Sigmoid colon (tissue), 7 donors: ENCODE measurements at places on chromosomes 1 and 21.

DNA sequence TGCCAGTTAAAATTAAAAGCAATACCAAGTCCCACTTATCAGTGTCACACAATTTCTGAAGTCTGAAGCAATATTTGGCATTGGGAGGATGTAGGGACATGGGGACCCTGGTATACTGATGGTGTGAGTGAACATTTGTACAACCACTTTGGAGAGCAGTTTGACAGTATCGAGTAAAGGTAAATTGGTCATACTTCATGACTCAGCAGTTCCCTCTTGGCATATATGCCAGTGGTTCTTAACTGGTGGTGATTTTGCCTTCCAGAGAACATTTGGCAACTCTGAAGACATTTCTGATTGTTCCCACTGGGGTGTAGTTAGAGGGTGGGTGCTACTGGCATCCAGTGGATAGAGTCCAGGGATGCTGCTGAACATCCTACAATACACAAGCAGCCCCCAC lies 19.7 kb downstream of the FMOD start:
- no peak for DNase-seq

DNA sequence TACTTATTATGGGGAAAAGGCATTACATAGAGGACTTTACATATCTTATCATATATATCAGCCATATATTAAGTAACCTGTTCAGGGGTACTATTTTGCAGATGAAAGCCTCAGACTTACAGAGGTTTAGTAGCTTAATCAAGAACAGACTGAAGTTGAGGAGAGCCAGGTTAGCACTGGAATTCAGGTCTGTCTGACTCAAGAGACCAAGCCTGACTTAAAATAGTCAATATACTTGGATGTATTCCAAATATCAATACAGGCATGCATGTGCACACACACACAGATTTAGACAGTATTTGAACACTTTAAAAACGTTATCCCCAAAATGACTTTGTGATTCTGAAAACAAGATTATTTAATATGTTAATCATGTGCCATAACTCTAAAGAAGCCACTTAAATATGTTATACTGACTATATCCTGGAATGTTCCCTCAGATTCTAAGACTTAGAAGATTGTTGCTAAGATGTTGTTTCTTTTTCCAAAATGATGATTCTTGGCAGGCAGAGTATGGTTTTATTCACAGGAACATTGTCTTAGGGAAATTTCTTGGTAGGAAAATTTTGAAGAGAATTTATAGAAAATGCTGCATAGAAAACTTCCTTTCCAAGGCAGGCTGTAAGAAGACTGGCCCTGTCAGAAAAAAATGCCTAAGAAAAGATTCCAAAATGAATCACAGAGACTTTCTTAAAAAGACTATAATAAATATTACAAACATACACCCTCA lies 61.6 kb downstream of the ADAMTS1 start:
- DNase-seq, result no peak

- peak; percentile 79 for DNase-seq
These were observed 1.1 kb upstream of the ERRFI1 start for GRCh38 chr1:8026976-8027747.

- no peak for DNase-seq
These were observed 2.2 kb downstream of the NUDC start for GRCh38 chr1:26923711-26924110.

DNA sequence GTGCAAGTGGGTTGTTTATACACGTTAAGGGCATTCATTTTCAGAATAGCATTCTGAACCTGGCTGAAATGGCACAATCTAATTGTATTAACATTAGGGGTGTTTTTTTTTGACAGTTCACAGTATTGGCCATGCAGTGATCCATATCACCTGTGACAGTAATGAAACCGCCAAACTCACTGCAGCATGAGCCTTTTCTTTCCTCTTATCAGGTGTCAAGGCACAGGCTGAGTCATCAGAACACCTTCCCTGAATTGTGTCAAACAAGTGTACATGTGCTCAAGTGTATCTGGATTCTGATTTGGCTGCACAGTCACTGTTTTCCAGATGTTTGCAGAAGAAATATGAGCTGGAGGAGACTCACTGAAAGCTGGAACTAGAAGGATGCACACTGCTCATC lies 47.7 kb upstream of the C8B start:
- DNase-seq, result no peak

GRCh38 chr1:97350662-97351061 lies 570.2 kb downstream of the DPYD start:
- no peak for DNase-seq
